ENCODE measurements at places on chromosomes 7 and 10.
A peak's percentile ranks its signal among the peaks of the same experiment; 100 is the strongest.

GRCh38 chr10:104449391-104449790 is 95.8 kb downstream of the CFAP58 start:
- DNase-seq, result no peak

GRCh38 chr7:121544726-121545125 is 148.6 kb upstream of the FAM3C start:
- no peak for DNase-seq

GRCh38 chr7:44748045-44748947 is at the start of gene ZMIZ2:
Gene ZMIZ2 (plus strand): TSS chr7:44748847. CDS start chr7:44756250, 7,403 bp downstream.
- DNase-seq, result peak; percentile 86

DNA sequence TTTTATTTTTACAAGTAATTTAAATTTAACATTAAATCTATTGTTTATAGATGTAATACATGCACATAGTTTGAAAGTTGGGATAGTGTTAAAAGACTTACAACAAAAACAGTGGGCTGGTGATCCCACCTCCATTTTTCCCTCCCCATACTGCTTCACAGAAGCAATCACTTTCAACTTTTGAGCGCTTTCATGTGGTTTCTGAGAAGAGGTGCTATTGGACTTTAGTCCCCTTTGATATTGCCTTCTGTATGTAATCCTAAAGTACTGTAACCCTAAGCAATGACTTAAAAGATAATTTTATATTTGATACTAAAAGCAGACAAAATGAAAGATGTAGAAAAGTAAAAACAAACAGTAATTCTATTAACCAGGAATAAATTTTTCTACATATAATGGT is 88.1 kb upstream of the FAM171A1 start:
- no peak for DNase-seq

DNA sequence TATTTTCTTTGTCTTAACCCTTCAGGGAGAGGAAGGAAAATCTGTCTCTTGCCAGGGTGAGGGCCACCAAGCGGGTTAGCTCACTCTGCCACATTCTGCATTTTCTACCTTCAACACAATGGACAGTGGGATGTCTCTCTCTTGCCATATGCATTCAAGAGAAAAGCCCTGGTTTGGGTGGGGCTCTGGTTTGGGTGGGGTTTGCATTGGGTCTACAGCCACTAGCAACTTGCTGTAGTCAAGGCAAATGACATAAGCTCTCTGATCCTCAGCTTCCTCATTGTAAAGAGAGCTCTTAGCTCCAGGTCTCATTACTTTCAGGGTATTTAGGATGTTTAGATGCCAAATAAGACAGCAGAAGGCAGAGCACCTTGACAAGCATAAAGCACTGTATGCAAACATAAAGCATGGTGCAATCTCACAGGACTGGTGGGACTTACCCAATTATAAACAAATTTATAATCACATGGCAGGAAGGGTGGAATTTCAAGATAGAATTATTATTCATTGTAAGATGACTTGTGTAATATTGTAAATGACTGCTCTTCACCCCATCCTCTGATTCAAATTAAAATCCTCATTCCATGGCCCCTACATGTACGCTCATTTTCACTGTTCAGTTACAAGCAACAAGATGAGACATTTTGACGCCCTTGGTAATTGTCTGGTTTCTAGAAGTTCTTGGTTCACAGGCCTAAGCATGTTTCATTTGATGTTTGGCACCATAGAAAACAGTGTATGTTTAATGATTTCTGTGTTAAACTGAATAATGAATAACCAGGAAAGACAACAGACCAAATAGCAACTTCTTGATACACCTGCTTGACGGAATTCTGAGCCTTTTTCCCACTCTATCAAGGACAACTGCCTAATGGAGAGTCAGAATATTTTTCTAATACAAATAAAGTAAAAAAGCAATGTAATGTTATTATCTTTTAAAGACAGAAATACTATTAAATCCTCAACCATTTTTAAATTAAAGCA is 258.9 kb downstream of the KCNMA1 start:
- DNase-seq, result no peak

GRCh38 chr10:53682458-53682857 is 909.9 kb upstream of the MBL2 start:
- DNase-seq, result no peak

- no peak for DNase-seq
Measured at GRCh38 chr10:48333856-48334255, 27.4 kb downstream of the MAPK8 start.
